Neural progenitor cell (in vitro differentiated cells): ENCODE measurements at places on chromosomes 3 and 15.

DNA sequence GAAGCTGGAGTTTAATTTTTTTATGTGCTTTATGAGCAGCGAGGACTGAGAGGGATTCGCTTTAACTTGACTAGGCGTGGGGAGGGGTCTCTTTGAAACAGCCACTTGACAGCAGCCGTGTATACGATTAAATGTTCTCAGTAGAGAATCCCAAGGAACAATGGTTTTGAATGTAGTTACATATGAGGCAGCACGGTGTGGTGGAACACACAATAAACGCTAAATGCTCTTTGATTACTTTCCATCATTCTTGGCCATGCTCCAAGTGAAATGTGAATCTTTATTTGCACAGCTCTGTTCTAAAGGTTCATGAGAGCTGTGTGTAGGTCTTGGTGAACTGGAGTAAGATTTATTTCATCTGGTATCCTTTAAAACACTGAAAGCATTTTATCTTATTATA is 251.4 kb upstream of the TGFBR2 start:
- no peak for DNase-seq

DNA sequence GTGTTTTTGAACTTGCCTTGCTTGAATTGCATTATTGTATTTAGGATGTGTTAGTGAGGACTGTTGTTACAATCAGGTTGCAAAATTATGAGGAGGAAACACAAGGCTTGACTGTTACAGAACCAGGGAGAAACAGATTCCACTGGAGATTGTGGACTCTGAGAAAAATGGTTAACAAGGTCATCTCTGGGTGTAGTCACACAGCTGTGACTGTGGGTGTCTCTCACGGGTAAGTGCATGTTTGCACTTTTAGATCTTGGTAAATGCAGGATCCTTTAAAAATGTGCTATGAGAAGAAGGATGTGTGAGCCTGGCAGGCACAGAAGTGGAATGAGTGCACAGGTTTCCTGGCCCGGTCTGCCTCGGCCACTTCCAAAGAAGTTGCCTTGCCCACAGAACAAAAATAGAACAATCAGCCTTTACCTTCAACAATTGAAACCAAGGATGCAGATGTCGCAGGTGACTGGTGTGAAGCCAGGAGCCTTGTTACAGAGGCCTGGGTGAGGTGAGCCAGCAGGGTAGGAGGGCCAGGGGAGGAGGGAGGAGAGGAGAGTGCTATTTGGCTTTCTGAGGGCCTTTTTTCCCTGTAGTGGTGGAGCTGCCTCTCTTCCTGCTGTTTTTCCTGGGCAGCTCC is 68.0 kb downstream of the ABHD5 start:
- no peak for DNase-seq

DNA sequence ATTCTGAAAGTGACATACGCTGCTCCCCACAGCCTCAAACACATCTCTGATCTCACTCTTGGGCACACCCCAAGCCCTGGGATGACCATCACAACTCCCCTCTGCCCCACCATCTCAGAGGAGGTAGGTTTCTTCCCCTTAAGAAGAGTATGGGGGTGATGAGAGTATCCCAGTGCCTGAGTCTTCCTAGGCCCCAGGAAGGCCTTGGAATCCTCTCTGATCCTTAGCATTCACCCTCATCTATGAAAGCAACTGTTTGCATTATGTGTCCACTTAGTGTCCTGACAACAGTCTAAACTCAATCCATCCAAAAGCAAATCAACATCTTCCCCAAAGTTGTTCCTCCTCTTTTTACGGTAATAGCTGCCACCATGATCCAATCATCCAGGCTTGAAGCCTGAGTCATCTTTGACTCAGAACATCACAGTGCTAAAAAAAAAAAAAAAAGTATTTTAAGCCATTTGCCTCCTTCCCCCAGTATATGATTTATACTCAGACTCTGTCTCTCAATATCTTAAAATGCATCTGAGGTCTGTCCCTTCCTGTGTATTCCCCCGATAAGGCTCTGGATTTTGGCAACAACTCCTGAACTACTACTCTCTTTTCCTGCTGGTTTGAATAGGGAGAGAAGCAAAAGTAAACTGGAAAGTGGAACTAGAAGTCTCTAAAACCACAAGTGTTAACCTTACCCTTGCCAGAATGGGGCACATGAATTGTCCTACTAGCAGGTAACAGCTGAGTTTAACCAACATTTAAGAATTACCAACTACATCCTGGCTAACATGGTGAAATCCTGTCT is 22.5 kb downstream of the POPDC2 start:
- DNase-seq, result no peak

GRCh38 chr3:127478922-127479321 is 111.6 kb downstream of the TPRA1 start:
- no peak for DNase-seq

- no peak for DNase-seq
Observed at GRCh38 chr15:94105760-94106159, 125.6 kb upstream of the MCTP2 start.

DNA sequence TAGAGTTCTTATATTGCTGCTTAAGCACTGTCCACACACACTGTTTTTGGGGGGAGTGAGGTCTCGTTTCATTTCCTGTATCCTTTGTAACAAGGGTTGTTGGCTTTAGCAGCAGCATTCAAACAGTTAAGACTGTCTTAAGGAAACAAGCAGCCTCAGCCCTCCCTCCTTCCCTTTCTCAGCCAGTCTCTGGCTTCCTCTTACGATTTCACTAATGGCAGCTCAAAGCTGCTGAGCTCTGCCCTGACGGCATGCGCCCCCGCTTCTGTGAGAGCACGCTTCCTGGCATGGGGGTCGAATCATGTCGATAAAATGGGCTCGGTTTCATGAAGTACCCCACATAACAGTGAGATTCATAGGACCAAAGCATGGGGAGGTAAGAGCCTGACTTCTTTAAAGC is 105.0 kb downstream of the KLHL25 start:
- peak; percentile 80 for DNase-seq

DNA sequence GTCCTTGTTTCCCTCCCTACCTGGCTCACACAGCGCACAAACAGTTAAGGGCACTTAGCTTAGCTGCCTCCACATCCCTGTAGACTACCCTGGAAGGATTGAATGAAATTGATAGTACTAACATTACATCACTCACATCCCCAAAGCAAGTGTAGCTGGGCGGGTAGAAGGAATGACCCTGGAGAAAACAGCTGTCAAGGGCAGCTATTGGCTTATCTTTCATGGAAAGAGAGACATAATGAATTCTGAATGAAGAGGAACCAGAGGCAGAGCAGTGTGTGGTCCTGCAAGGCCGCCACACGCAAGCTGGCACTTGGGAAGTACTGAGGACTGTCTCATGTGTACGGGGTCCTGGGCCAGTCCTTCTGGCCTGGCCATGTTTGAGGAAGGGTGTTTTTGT is 369.6 kb upstream of the RGMA start:
- no peak for DNase-seq

GRCh38 chr3:44802011-44802410 is 40.4 kb downstream of the KIF15 start:
- no peak for DNase-seq

- DNase-seq, result no peak
Observed at GRCh38 chr3:131731709-131732108, 228.9 kb upstream of the MRPL3 start.

DNA sequence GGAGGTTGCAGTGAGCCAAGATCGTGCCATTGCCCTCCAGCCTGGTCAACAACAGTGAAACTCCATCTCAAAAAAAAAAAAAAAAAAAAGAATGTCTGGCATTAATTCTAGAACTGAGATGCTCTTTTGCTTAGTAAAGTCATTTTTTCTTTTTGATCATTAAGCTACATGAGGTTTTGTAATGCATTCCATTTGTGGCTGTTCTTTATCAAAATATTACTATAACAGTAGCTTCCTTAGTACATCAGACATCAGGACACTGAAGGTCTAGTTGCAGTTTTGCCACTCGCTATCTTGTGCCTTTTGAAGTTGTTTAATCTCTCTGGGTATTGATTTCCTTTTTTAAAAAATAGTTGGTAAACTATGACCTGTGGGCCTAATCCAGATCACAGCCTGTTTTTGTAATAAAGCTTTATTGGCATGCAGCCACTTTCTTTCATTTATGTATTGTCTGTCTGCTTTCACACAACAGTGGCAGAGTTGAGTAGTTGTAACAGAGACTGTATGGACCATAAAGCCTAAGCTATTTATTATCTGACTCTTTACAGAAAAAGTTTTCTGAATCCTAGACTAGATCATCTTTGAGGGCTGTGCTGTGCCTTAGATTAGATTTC is 76.6 kb downstream of the SLC25A26 start:
- DNase-seq, result no peak

- DNase-seq, result no peak
Observed at GRCh38 chr3:64129581-64129980, 95.7 kb downstream of the PRICKLE2 start.

GRCh38 chr3:39101022-39101689 is 6.3 kb downstream of the GORASP1 start:
- peak; percentile 68 for DNase-seq

DNA sequence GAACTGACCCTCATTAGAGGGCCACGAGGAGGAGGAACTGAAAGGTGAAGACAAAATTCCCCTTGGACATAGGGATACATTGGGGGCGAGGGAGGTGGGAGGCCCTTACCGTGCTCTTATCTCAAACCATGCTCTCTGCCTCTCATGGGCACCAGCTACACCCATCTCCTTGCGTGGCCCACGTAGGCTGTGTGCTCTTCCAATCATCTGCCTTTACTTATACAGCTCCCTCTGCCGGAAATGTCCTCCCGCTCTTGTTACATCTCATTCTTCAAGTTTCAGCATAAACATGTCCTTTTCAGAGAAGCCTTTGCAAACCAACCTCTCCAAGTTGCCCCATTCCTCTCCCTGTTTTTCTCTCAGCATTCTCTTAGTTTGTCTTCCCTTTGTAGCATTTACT is 307.8 kb upstream of the PROK2 start:
- no peak for DNase-seq

DNA sequence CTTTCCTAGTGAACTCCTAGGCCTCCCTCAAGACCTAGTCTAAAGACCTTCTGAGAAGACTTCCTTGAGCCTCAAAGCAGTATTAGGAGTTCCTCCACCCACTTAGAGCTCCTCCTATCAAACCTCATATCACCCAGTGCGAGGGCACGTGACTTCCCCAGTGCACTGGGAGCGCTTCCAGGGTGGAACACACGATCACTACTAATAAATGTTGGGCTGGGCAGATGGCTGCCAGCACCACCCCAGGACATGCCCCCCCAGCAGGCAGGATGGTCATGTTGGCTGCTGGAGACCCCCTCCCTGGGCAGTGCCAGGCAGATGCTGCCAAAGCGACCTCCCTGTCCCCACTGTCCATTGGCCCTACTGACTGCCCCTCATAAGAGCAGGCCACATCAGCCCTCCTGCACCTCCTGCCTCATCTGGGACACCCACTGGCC is 8.5 kb upstream of the PLXND1 start:
- DNase-seq, result no peak
